ENCODE measurements at places on chromosomes 3 and 15.
A peak's percentile ranks its signal among the peaks of the same experiment; 100 is the strongest.

GRCh38 chr3:179558742-179559364, 3.9 kb upstream of the ACTL6A start:
- DNase-seq: peak; percentile 58

DNA sequence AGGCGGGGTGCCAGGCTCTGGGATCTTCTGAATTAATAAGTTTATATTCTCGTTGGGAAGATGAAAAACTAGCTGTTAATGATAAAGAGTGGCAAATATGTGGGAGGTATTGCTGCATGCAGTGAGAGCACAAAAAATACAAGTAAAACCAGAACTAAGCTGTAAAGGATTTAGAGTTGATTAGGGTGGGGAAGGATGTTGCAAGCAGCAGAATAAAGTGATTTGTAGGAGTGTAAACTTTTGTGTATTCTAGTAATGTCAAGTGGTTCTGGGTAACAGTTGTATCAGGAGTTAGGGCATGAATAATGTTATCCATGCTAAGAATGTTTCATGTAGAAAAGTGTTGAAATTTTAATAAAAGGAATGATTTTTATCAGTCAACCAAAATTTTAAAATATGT, 18.1 kb downstream of the CRYBG3 start:
- no peak for DNase-seq

- DNase-seq: no peak
Observed at GRCh38 chr15:69390575-69390974, 23.6 kb upstream of the KIF23 start.

- no peak for DNase-seq
Observed at GRCh38 chr3:94303266-94303665, 240.4 kb downstream of the NSUN3 start.

DNA sequence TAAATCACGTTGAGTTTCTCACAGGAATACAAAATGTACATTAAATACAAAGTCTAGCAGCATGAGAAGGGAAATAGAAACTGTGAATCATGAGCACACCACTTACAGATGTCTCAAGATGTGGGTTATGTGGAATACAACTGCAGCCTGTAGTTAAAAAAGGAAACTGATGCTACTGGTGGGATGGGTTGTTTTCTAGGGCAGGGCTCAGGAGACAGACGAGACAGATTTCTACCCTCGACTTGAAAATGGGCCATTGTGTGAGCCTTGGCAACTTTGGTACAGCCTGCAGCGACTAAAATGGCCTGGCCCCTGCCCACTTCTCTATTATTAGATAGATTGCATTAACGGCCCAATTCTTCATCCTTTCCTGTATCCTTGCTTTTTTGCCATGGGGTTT, 293.1 kb downstream of the SUCLG2 start:
- no peak for DNase-seq

Data from activated CD4-positive, alpha-beta T cell treated with anti-CD3 and anti-CD28 coated beads, Interleukin-10, Interleukin-2, amounts not matched to agents 100 ng/mL and 50 ng/mL, durations not matched to agents 16 hours and 8 hours (primary cell).